ENCODE measurements at places on chromosomes 2 and 18.

DNA sequence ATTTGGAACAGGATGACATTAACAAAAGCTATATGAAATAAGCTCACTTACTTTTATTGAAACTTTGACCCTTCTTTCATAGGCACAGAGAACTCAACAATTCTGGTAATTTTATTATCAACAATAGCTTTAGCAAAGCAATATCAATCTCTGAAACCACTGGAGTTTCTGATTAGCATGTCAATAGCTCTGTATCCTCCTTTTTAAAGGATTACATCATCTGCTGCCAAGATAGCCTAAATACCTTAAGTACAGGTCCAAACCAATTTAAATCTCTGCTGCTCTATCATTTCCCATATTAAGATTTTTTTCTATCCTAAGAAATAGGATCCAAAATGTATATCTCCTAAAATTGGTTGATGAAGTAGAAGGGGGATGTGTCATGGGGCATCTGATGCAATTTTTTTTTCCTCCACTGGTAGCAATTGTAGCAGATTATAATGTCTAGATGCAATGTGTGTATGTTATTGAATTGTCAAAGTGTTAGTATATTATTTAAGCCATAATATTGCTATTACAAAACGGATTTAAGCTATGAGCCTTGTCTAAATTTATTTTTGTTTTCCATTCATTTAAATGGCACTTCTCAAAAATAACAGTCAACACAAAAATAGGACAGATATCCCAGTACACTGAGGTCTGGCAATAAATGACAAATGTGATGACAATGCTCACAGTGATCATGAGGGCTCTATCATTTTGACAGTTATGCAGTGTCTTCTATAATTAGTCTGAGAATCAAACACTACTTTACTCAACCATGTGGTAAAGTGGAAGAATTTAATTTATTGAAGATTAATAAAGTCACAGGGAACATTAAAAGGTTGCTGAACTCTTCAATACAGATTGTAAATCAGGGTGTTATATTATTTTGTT is 328.4 kb downstream of the CDH7 start:
- no peak for DNase-seq

GRCh38 chr2:111951486-111951885 is 53.1 kb downstream of the MERTK start:
- no peak for DNase-seq

GRCh38 chr2:37637985-37638384 is 33.5 kb downstream of the CDC42EP3 start:
- DNase-seq = no peak

DNA sequence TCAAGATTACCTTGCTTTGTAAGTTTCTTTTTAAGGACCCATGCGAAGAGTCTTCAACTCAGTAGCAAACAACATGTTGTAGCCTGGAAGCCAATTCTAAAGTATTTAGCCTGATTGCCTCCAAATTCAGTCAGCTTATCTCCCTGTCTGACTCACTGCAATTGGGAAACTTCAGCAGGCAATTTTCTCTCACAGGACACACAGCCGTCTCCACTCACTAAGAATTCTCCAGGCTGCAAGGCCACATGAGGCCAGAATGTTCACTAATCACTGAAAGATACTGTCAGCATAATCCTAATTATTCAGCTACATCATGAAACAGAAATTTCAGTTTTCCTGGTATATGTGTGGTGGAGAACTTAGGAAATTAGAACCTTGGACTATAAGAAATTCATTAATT is 78.1 kb upstream of the PDE1A start:
- no peak for DNase-seq

GRCh38 chr2:30239986-30240752 is 8.8 kb downstream of the LBH start:
- DNase-seq = no peak

DNA sequence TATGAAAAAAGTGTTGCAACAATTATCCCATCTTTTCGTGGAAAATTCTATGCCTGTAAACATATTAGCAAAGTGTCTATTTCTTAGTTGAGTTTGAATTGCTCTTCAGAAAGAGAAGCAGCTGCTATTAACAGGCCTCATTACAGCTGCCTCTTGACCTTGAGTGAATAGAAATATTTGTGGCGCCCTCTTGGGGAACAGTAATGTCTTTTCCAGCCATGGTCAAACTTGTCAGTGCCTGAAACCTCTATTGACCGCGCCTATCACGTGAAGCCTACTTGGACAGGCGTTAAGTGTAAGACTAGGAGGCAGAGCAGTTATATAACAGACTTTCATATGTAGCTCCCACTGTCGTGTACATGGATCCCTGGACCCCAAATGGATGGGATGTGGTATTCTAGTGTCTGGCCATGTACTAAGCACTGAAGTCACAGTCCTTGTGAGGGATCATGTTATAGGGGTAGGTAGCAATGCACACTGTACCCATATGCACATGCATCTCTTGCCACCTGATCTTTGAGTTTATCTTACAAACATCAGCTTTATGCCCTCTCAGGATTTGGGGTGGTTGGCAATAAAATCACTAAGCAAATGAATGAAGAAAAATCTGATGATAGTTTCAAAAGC is 245.0 kb downstream of the PTGR3 start:
- DNase-seq = no peak

DNA sequence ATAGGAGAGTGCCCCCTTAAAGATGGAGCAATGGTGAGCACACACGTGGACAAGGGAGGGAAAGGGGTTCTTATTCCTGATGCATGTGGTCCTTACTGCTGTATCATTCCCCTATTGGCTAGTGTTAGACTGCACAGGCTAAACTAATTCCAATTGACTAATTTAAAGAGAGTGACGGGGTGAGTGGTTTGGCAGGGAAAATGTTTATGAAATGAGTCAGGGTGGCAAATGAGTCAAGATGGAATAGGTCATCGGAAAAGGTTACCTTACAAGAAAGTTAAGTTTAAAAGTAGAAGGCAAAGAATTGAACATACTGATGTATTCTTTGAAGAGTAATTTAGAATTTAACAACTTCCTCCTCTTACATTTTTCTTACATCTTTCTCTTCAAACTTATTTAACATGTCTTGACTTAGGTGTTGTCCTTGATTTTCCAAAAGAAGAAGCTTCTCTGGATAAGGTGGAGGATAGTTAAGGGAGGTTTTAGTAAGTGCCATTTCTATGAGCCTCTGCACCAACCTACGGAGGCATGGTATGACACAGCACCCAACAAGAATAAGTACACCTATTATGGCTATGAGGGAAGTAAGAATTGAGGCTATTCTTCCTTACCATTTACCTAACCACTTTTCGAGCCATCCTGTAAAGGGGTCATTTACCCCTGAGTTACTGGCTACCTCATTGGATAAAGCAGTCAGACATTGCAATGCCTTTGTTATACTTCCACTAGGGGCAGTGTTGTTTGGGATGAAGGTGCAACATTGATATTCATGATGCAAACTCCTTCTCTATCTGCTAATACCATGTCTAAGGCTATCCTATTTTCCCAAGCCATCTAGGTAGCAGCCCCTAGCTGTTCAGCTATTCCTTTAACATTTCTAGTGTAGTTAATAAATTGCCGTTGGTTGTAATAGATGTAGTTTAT is 1345.8 kb upstream of the LRRTM1 start:
- no peak for DNase-seq

Data from ascending aorta (tissue), 2 donors.